NAMALWA (cell line): ENCODE measurements at places on chromosomes 7 and 10.

DNA sequence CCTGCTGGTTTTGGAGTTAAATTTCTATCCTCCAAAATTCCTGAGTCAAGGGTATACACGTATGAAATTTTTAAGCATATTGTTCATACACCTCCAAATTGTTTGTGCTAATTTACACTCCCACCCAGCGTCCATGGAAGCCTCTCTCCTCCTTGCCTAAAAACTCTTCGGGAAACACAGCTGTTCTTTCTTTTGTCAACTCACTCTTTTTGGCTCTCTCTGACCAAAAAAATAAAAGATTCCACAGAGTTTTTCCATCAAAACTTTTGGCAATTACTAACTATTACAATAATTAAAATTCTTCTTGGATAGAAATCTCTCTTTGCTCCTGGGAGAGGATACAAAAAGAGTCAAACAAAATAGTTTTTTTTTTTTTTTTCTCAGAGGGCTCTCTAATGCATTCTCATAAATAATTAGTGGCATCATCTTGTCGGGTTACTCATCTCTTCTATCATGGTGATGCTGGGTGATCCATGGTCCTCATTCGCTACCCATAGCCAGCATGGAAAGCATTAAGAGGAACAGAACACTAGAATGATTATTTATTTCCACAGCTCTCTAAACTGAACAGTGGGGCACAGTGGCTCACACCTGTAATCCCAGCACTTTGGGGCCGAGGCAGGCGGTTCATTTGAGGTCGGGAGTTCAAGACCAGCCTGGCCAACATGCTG lies 310.7 kb downstream of the SFMBT2 start:
- DNase-seq, result no peak

- no peak for DNase-seq
Observed at GRCh38 chr7:95322854-95323253, 1.5 kb downstream of the PON1 start.

GRCh38 chr7:124480036-124480820 lies 285.4 kb downstream of the GPR37 start:
- DNase-seq, result no peak

GRCh38 chr10:60388709-60389301 lies 870 bp downstream of the ANK3 start:
- DNase-seq, result peak; percentile 11

- DNase-seq, result no peak
Observed at GRCh38 chr7:45162311-45162845, 4.8 kb downstream of the RAMP3 start.

DNA sequence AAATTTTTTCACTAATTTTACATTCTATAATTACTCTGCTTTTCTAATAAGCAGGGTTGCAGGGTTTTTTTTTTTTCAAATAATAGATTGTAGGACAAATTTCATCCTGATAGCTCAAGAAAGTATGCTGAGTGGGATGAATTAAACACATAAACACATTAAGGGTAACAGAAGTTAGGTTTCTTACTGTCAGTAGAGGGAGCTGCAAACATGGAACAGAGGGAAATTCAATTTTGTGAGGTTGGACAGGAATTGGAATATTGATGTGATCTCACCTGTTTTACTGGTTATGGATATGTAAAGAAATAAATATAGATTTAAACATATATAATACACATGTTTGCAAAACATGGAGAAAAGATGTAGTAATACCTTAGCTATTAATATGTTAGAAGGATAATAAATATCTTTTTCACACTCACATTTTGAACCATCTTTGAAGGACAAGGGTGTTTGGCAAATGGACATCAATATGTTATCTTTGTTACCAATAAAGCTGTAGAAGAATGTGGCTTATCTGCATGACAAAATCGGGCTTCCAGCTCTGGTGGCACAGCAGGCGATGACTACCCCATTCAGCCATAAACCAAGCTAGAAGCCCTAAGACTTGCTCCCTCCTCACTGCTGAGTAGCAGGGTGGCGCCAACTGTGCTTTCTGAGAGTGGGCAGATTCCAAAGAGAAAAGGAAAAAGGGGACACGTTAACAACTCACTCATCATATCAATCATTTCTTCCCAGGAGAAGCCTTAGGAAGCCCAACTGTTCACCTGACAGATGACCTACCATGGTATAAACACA lies 1257.4 kb downstream of the GATA3 start:
- DNase-seq, result no peak
